Activated CD4-positive, CD25-positive, alpha-beta regulatory T cell treated with anti-CD3 and anti-CD28 coated beads, Interleukin-2, amount 50 U/mL, for 72 hours (primary cell): ENCODE measurements at places on chromosomes 2 and 18.

DNA sequence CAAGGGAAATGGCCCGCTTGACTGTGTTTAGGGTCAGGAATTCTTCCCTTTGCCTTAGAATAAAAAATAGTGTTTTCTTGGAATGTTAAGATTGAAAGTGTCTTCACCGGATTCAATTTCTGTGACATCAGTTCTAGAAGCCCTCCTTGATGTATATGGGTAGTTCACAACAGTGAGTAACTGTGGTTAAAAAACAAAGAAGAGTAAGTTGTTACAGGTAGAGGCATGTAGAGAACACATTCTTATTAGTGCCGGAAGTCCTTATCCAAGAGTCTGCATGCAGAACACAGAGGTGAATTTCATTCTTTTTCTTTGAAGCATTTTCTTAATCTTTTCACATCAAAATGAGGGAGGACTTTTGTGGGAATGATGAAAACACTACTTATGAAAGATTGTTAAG, 105.5 kb downstream of the FMNL2 start:
- no peak for DNase-seq

DNA sequence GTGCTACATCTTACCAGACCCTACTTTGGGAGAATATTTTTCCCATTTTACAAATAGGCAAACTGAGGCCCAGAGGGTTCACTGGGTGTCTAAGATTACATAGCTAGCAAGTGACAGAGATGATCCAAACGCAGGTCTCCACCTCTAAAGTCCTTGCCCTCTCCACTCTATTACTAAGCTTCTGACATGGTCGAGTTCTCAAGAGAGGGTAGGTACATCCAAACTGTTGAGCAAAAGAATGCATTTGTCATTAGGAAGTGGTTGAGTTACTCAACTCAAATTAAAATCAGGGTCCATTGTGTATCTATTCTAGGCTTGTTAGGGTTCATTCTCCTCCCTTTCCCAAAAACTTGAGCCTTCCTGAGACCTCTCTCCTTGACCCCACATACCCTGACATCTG, 680.6 kb upstream of the FANCL start:
- no peak for DNase-seq

DNA sequence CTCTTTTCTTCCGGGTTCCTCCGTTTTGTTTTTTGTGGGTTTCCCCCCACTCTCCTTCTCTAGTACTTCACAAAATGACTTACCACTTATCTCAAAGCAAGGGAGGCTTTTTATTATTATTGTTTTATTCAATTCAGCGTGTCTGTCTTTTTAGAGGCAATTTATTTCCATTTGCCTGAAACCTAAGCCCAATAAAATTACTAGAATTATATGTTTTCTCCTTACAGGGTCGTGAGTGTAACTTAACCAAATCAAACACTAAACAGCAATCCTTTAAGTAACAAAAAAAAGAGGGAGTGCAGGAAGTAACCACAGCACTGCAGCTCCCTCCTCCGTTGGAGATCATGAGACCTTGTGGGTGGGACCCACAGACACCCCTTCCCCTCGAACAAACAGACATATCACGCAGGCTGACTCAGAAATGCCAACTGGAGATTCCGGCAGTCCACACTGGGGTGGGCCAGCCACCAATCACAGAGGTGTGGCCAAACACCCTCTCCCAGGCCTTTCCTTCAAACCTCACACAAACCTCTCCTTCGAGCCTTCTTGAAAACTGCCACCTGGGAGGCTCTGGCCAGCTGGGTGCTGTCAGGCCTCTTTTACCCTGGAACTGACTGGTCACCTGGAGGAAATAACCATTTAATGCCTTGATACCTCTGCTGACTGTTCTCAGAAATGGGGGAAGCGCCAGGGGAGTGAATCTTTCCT, 207.1 kb upstream of the SMAD2 start:
- no peak for DNase-seq

DNA sequence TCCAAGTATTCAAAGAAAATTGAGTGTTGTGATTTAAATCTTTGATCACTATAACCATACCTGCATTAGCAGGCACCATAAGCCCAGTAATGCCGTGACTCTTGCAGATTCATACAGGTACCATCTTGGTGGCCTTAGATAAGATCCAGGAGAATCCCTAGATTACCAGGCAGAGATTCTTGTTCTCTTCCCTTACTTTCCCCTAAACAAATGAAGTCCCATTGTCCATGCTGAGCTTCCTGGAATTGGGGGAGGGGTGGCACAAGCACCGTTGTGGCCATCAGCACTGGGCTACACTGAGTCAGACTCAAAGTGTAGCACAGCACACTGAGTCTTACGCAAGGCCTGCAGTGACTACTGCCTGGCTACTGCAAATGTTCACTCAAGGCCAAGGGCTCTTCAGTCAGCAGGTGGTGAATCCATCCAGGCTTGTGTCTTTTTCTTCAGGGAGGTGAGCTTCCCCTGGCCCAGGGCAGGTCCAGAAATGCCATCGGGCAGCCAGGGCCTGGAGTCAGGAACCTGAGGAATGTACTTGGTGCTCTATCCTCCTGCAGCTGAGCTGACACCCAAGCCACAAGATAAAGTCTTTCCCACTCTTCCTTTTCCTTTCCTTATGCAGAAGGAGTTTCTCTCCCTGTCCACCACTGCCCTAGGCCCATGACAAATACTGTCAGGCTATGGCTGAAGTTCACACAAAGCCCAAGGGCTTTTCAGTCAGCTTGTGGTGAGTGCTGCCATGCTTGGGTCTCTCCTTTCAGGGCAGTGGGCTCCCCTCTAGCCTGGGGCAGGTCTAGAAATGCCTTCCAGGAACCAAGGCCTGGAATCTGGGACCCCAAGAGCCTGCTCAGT, 52.6 kb downstream of the CD28 start:
- DNase-seq: no peak

- no peak for DNase-seq
Measured at GRCh38 chr2:190891889-190892288, 11.3 kb downstream of the GLS start.

- no peak for DNase-seq
Measured at GRCh38 chr2:239603411-239604356, 202.9 kb upstream of the HDAC4 start.

- DNase-seq: no peak
Measured at GRCh38 chr2:165277860-165278656, 38.8 kb downstream of the SCN2A start.

DNA sequence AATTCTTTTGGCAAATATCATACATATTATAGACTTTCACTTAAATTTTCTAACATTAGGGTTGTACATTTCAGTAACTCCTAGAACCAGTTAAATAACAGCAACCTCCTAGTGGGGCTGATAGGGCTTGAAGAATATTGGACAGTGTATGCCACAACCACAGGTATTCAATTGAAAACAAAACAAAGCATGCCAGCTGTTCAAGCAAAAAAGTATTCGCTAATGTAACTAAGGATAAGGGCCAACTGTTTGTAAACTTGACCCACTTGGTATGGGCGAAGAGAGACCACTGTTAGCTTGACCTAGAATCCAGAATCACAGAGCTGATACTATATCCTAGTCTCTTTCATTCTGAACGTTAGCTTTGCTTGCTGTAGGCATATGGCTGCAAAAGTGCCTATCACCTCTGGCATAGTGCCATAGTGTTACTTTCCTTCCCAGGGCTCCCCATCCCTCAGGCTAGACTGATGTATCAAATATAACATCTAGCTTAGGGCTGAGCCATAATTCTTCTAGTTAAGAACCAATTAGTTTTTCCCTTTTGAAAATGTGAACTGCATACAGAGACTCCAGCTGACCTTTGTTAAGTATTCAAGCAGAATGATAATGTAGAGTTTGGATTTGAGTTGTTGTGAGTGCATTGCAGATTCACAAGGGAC, 458.8 kb upstream of the NRXN1 start:
- no peak for DNase-seq
